ACHN (cell line): ENCODE measurements at places on chromosomes 6 and 20.
A peak's percentile ranks its signal among the peaks of the same experiment; 100 is the strongest.

DNA sequence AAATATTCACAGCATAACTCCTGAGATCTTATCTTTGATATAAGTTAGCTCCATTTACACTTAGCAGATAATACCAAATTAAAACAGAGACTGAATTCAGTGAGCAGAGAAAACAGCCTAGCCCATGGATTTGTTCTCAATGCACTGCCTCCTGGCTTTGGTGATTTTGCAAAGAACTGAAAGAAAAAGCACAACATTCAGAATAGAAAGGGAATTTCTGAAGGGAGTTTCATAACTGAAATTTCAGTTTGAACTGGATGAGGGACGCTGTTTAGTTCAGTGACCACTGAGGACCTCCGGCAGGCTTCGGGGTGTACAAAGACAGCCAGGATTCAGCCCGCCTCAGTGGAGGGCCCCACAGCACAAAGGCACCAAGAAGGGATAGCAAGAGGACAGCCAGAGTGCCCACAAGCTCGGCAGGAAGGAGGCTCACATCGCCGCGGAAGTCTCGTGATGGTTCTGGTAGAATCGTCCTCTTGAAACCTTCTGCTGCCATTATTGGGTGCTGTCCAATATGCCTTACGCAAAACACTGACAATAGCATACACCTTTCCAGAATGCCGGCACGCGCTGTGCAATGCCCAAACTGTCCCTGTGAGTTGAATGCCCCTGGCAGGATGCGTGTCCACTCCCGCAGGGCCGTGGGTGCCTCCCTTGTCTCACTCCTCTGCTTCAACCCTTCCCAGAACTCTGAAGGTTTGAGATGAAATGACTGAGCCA is 9.7 kb upstream of the IRF4 start:
- no peak for DNase-seq

DNA sequence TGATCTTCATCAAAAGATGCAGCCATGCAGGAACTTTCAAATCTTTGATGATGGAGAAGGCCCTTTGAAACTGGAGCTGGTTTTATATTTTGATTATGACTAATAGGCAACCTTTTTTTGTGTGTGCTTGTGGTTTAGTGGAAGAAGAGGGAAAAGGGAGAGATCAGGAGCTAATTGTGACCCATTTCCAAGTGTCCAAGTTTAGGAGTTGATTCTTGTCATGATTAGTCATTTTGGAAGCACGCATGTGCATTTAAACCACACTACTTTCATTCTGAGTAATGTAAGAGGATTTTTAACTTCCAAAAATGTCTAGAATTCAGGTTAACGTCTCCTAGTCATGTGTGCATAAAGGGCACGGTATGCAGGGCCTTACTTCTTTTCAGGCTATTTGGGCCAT is 3.5 kb downstream of the FOXO3 start:
- peak; percentile 79 for DNase-seq

DNA sequence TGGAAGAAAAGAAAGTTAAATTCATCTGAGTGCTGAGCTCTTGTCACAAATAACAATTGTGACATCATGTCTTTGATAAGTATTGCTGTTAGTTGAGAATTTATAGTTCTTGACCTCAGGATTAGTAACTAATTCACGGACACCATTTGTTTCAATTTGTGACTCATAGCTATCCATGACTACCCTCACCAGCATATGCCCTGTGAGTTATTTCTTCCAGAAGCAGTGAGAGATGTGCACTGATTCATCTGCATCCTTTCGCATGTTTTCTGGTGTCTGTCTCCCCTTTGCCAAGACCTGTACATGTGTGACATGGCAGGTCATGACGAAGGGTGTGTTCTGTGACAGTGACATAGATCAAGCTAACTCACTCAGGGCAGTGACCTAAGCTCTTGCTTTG is 86.9 kb downstream of the SOBP start:
- DNase-seq: peak; percentile 79

DNA sequence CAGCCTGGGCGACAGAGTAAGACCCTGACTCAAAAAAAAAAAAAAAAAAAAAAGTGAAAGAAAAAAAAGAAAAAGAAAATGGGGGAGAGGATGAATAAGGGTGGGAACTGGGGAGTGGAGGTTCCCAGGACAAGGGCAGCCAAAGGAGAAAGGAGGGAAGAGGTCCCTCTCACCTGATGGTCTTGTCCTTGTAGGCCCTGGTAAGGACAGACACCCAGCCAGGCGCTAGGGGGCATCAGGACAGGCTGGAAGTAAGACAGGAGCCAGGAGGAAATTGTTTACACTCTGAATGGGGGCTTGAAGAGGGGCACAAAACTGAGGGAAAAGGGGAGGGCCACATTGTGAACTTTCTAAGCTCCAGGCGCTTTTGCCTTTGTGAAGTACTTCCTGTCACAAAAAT is 2.3 kb upstream of the ALDH5A1 start:
- no peak for DNase-seq

DNA sequence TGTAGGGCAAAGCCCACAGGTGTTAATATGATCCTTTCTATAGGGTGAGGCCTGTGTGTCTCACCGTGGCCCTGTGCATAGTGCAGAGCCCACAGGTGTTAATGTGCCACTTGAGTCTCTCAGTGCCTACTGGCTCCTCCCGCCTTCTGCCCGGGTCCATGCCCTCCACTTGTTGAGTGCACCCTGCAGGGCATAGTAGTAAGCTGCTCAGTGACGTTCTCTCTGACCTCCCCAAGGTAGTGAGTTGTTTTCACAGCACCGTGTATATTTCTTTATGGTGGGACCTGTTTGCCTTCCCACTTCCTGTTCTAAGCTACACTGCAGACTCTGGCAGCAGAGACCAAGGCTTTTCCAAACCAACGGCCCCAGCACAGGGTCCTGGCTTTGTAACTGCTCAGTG is 64.5 kb upstream of the SLC22A1 start:
- DNase-seq: no peak

DNA sequence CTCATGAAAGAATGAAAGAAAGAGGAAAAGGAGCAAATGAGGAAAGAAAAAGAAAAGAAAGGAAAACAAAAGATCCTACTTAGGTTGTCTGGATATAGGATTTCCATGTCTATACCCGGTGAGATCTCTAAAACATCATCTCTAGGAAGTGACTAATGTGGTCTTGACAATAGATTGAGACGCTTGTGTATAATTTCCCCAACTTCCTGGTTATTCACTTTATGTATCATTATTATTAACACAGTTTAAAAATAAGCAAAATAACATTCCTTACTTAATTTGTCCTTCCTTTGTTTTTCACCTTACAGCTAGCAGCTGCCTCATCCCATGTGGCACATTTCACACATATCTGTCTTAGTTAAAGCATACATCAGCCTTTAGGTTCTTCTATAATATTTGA is 27.0 kb downstream of the LAMA4 start:
- no peak for DNase-seq

DNA sequence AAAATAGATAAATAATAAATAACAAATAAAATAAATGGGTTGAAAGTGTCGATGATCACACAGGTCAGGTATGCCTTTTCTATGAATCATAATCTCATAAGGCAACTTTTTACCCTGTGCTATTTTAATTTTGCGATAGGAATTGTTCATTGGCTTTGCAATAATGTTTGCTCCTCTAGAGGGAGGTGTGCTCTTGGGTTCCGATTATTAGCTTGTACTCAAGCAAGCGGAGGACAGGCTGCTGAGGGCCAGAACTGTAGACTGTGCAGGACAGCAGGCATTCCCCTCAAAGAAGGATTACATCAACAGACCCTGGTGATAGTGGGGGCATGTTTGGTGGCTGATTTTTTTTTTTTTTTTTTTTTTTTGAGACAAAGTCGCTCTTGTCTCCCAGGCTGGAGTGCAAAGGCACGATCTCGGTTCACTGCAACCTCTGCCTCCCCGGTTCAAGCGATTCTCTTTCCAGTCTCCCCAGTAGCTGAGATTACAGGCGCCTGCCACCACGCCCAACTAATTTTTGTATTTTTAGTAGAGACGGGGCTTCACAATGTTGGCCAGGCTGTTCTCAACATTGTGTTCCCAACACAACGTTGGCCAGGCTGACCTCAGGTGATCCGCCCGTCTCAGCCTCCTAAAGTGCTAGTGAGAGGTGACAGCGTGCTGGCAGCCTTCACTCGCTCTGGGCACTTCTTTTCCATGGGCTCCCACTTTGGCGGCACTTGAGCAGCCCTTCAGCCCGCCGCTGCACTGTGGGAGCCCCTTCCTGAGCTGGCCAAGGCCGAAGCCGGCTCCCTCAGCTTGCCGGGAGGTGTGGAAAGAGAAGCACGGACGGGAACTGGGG is 35.6 kb downstream of the RIOK1 start:
- peak; percentile 41 for DNase-seq

DNA sequence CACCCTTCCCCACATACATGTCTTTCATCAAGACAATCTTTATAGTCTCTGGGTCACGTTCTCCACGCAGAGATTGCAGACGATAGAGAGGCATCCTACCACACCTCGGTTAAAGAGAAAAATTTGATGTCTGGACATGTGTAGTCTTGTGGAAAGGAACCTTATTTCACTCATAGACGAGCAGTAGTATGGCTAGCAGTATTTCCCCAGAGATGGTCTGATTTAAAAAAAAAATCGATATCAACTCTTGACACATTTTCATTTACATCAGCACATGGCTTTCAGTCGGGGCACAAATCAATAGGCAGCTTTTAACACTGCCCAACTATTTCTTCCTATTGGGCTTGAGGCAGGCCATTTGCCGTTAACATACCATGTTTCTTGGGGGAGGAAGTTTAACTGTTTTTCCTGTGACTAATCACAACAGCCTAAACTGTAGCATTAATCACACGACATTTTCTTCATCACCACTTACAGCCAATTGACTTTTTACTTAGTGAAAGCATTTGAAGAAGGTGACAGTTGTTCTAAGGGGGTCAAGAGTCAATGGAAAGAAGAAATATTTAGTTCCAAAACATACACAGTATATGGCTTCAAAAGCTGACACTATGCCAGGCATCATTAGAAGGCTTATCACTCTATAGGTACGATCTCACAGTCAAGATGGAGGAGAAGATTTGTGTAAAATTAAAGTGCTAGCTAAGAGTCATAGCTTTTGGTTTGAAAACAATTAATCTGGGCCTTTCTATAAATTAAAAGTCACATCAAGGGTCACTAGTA is 129.5 kb upstream of the HDAC2 start:
- DNase-seq: no peak

- DNase-seq: no peak
These were observed 211.9 kb downstream of the GRM1 start for GRCh38 chr6:146240807-146241206.

DNA sequence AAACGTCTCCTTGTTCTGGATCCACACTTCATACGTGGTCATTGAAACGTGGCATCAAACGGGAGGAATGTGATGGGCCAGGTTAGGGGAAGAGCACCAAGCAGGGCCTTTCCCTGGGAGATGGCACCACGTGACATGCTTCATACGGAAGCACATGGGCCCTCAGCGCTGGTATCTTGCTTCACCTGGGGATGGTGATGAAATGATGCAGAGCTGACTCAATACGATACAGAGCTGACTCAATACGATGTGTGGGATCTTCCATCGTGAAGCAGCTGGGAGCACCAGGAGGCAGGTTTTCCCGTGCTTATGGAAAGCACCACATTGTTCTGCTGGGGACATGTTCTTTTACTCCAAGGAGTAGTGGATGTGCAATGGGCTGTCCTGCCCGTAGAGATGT is 22.5 kb upstream of the TAGAP start:
- DNase-seq: no peak

DNA sequence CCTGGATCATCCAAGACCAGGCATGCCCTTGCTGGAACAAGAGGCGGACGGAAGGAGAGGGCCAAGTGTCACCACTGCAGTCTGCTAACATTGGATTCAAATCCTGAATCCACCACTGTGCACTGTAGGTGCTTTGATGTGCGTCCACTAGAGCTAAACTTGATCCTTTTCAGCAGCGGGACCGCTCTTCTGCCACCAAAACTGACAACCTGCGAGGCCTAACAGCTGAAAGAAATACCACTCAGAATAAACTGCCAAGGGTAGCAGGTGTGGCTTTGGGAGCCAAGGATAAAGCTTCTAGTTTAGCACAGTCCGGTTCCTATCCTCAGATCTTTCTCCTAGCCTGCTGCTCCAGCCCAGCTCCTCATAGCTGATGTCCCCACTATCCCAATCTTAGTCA is 108.0 kb downstream of the ATXN1 start:
- no peak for DNase-seq

DNA sequence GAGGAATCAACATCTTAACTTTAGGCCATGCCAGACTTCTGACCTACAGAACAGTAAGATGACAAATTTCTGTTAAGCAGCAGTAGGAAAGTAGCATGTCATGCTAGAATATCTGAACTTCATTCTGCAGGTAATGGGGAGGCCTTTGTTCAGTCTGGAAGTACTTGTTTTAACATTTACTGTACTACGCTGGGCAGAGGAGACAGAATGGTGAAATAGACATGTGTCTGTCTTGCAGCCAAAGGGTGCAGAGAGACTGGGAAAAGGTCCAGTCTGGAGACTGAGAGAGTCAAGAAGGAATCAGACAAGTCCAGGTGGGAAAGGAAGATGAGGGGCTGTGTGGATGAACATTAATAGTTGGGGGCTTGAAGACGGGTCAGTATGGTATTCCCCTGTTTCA is 17.5 kb upstream of the ZBTB2 start:
- DNase-seq: no peak

DNA sequence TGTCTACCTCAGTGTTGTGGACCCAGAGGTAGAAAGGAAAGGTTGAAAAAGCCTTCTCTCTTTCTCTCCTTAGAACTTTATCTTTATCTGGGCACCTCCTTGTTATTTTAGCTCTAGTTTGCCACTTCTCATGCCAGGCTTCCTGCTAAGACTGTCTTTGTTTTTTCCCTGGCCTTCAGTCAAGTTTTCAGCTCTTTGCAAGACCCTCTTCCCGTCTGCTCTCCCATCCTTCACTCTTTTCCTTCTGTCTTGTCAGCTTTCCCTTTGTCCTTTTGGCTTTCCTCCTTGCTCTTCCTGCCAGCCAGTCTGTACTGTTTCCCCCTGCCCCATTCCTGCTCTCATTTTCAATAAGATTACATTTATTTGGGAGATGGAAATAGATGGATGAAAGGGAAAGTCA is 86.8 kb upstream of the CCN6 start:
- DNase-seq: no peak

GRCh38 chr6:79446006-79446405 is 91.2 kb downstream of the LCA5 start:
- DNase-seq: no peak

GRCh38 chr6:20115246-20115980 is 96.9 kb downstream of the MBOAT1 start:
- DNase-seq: no peak

DNA sequence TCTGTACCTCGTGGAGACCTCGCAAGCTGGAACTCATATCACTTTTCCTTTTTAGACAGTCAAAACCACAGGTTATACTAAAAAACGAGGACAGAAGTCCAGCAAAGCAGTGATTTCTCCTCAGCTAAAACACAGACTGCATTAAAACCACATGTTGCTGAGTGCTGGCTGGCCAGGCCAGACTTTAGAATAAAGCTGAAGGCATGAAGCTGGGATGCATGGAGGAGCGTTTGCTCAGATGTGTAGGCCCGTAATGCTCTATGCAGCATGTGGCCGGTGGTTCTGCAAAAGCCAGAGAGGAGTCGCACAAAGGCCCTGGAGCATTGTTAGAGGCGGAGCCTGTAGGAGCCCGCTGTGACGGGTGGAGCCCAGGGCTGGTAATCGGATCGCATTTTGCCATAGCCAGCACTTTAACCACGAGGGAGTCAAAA is 83.6 kb downstream of the SMOC2 start:
- no peak for DNase-seq
